ENCODE measurements at places on chromosomes 12 and 14. TPM values are rescaled to one million over a fixed set of nuclear protein-coding genes. Genes with fewer than 3 reads are reported as not detected.
A peak's percentile ranks its signal among the peaks of the same experiment; 100 is the strongest.

DNA sequence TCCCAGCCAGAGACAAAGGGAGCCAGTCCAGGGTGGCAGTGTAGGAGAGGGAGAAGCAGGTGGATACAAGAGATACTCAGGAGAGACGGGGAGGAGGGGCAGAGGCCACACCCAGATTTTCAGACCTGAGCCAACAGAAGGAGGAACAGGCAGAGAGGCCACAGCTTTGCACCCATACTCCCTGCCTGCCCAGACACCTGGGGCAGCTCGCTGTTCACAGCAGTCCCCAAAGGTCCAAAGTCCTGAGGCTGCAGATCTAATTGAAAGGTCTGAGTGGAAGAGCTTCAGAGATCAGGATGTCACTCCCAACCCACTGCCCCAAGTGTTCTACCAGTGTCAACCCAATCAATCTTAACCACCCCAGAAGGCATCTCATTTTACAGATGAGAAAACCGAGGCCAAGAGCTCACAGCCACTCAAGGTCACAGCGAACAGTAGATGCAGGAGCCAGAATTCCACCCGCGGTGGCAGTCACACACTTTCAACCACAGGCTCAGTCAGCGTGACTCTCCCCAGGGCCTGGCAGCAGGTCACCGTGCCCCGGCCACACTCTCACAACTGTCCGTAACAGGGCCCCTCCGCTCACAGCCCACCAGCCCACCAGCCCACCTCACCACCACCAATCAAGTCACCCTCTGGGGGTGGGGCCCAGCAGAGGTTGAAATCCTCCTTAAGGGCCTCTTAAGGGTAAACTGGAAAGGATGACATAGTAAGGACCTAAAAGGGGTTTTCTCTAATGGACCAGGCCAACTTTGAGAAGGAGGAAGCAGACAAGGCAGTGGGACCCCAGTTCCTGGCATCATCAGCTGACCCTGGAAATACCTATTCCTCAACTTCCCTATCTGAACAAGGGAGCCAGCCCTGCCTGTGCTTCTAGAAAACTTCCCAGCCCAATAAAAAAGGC, 33.3 kb downstream of the ACTN1 start:
- H3K36me3 ChIP-seq = no peaks in the 10 kb centered on the region
- H3K27me3 ChIP-seq = no peaks in the 10 kb centered on the region
- H3K4me1 ChIP-seq = peaks cover 49% of the 10 kb centered on the region

DNA sequence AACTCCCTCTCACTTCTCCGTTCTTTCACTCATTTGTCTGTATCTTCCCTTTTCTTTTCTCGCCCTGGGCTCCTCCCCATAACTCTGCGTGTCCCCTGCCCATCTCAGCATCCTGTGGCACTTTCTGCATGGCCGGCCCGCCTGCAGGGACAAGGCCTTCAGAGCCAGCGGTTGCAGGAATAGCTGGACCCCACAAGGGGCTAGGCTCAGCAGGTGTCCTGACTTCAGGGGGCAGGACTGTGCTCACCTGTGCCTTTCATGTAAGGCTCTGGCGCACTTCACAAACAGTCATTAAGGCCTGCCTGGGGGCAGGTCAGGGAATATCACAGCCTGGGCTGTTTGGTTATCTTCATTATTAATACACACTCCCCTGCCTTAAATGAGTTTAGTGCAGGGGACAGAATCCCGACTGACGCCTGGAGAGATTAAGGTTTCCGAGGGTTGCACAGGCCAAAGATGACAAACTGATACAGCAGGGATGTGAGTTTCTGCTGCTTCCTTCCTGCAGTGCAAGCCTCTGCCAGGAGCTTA, 768.8 kb upstream of the TBX3 start:
- H3K27me3 ChIP-seq = no peaks in the 10 kb centered on the region
- peak overlapping the region; percentile 56 for H3K4me3 ChIP-seq
- DNase-seq = no peak
- H3K36me3 ChIP-seq = no peaks in the 10 kb centered on the region
- H3K4me1 ChIP-seq = peaks cover 66% of the 10 kb centered on the region
- peak overlapping the region; percentile 96 for H3K27ac ChIP-seq

DNA sequence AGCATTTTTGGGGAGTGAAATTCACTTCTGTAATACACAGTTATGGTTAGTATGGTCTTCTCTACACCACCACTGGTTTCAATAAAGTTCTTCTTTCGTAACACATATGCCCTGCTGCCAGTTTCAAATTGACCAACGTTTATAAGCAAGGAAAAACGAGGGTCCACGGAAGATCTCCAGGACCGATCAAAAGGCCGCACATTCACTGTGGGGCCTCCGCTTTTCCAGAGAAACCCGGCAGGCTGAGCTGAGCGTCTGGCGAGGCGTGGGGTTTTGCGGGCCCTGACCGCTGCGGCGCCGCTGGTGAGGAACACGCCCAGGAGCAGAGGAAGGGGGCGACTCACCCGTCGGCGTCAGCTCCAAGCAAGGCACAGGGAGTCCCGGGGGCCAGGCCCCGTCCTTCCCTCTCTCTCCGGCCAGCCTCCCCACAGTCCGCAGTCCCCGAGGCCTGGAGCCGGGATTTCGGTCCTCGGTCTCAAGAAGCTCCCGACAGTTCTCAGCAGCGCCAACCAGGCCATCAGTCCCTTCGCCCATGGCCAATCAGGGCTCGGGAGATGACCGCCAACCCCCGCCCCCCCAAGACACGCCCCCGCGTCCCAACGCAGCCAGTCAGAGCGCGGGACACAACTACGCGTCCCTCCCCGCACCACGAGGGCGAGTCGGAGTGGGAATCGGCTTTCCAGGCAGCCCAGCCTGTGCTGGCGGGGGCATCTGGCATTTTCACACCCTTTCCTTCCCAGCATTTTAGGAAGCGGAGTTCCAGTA, at the start of gene MTERF2:
MTERF2 (minus strand) TSS at position 522 of the 765 bp plus-strand sequence. CDS start 8,432 bp downstream, outside the sequence.
- peak; percentile 83 for DNase-seq
- peaks cover 25% of the 10 kb centered on the region for H3K4me1 ChIP-seq

DNA sequence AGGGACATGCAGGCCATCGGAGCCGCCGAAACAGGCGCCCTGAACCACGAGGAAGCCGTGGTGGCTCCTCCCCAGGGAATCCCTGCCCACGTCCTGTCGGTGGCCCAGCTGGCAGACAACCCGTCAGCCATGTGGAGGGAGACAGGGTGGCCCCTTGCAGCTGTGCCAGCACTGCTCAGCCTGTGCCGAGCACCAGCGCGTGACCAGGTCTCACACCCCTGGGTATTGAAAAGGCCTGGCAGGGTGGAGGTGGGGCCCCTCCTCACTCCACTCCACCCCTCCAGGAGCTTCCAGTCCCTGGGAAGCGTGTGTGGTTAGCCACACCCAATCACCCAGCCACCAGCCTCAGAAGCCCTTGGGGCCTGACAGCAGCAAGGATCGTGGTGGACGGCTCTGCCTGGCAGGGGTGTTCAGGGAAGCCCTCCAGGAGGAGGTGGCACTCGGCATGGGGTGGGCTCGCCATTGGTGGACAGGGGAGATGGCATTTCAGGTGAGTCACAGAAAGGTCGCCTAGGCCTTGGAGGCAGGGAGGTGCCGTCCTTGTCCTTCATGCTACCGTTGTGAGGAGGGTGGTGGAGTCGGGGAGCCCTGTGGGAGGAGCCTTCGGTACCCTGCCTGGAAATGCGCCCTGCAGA, 12.3 kb upstream of the DLK1 start:
- H3K27ac ChIP-seq = no peak overlapping the region
- peaks cover 9% of the 10 kb centered on the region for H3K27me3 ChIP-seq
- H3K4me3 ChIP-seq = no peak overlapping the region
- DNase-seq = no peak

GRCh38 chr12:14310866-14311265, 54.6 kb upstream of the ATF7IP start:
- H3K36me3 ChIP-seq = peaks cover 8% of the 10 kb centered on the region
- DNase-seq = no peak
- no peak overlapping the region for H3K4me3 ChIP-seq
- H3K27me3 ChIP-seq = no peaks in the 10 kb centered on the region

HOXC12 gene
- not detected for total RNA-seq

MAP1LC3B2 gene
- 7.1 TPM for total RNA-seq

PTCSC3 gene
- total RNA-seq = not detected

OTUB2 gene
- total RNA-seq = 6.6 TPM

BDKRB1 gene
- total RNA-seq = 12.5 TPM

GSG1 gene
- not detected for total RNA-seq

Measured in mesothelial cell of epicardium (in vitro differentiated cells).